Left kidney (tissue), 8 donors: ENCODE measurements at places on chromosomes 7 and 10. TPM values are rescaled to one million over a fixed set of nuclear protein-coding genes. Genes with fewer than 3 reads are reported as not detected.

The CCL26 gene
- polyA plus RNA-seq = not detected

The ZNF107 gene
- polyA plus RNA-seq = 13.8 TPM

The PRSS58 gene
- not detected for polyA plus RNA-seq

The PSMA2 gene
- polyA plus RNA-seq = 280 TPM

The ATG9B gene
- polyA plus RNA-seq = 3.0 TPM

The NKX6-2 gene
- polyA plus RNA-seq = 7.3 TPM

The HOXA6 gene
- 26.5 TPM for polyA plus RNA-seq

The GSTK1 gene
- 199 TPM for polyA plus RNA-seq

The PNLIPRP2 gene
- polyA plus RNA-seq = not detected

The DMBT1 gene
- 0.05 TPM for polyA plus RNA-seq

The HECTD2 gene
- 38.4 TPM for polyA plus RNA-seq

The GRID1 gene
- polyA plus RNA-seq = 1.1 TPM

The SORCS1 gene
- polyA plus RNA-seq = 18.3 TPM

The LDB3 gene
- 1.2 TPM for polyA plus RNA-seq

The NRBF2 gene
- polyA plus RNA-seq = 23.5 TPM

The RNF32 gene
- polyA plus RNA-seq = 3.9 TPM

The ZCWPW1 gene
- polyA plus RNA-seq = 7.5 TPM

The CACNA2D1 gene
- 33.9 TPM for polyA plus RNA-seq

The TMEM130 gene
- polyA plus RNA-seq = 2.8 TPM

The NUTM2E gene
- polyA plus RNA-seq = 0.18 TPM

The NRCAM gene
- polyA plus RNA-seq = 27.3 TPM

The NPC1L1 gene
- 2.3 TPM for polyA plus RNA-seq
